ENCODE measurements at places on chromosomes 6 and 20.

GRCh38 chr20:10961651-10962288, 288.0 kb upstream of the JAG1 start:
- DNase-seq: no peak

GRCh38 chr6:22471746-22472145, 97.6 kb upstream of the HDGFL1 start:
- no peak for DNase-seq

- DNase-seq: no peak
These were observed 274.9 kb downstream of the CDH26 start for GRCh38 chr20:60233018-60233630.

DNA sequence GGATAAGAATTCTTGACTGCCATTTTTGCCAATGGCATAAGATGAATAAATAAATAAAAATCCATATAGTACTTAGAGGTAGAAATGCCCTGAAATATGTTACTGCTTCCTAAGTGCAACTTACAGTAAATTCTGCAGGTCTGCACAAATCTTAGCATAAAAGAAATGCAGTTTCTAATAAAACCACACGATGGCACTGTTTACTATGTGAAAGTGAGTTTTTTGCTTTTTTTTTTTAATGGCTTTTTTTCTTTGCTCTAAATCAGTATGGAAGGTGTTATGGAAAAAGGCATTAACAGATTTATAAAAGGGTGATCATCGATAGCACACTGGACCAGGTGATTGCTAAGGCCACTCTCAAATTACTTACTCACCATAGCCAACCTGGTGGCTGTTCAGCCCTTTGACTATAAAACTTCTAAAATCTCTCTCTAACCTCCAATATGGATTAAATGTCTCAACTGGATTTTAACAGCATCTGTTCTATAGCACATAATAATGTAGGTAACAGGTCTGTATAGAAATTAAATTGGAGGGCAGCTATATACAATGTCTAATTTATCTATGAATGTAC, 45.8 kb downstream of the AHI1 start:
- DNase-seq: peak; percentile 39

GRCh38 chr6:76684875-76685274, 612.4 kb upstream of the IMPG1 start:
- no peak for DNase-seq

DNA sequence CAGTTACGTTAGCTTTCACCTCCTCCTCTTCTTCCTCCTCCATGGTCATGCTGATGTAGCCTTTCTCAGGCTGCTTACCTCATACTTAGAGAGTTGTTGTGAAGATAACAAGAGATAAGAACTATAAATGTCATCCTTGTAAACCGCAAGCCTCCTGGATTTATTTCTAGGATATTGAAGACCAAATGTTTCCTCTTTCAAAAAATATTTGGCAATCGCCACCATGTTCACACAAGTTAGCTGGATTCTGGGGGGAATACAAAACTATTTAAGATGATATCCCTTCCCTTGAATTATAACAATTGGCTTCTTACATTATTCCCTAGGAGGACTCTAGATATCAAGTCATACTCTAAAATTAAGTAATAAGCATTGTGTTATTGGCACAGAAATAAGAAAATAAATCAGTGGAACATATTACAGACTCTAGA, 99.8 kb upstream of the PLEKHG1 start:
- no peak for DNase-seq

GRCh38 chr20:40868551-40869217, 159.9 kb upstream of the TOP1 start:
- DNase-seq: peak; percentile 33

GRCh38 chr20:49479785-49480184, 2.7 kb downstream of the KCNB1 start:
- DNase-seq: no peak

GRCh38 chr20:45959956-45960630, 11.9 kb downstream of the ZNF335 start:
- DNase-seq: no peak

DNA sequence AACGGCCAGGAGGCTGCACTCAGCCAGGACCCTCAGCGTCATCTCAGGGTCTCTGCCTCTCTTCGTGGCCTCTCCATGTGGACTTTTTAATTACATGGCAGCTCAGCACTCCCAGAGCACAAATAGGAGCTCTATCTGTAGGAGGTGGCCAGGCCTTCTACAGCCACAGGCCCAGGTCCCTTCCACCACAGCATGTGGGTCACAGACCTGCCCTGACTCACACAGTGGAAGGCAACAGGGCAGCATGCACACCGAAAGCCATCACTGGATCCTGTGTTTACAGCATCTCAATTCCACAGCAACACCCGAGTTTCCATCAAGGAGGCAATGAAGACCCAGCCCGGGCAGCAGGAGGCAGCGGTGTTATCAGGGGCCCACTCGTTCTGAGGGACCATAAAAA, 65.8 kb upstream of the CD93 start:
- DNase-seq: no peak

DNA sequence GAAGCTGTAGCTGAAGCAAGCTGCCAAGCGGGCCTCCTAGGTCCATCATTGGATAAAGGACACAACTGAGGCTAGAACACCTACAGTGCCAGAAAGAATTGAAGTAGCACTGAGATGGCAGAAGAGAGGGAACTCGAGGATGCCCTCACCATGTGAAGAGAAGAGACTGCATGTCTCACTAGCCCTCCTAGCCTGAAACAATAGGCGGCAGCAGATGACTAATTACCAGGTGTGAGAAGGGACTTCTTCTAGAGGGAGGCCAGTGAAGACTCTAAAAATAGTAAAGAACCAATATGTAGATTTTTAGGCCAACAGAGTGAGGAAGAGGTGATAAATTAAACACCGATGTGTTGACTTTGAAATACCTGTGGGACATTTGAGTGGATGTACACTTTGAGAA, 50.3 kb downstream of the LGSN start:
- no peak for DNase-seq

GRCh38 chr6:160358225-160359119, 10.3 kb downstream of the SLC22A3 start:
- no peak for DNase-seq

- DNase-seq: peak; percentile 63
These were observed 21.4 kb upstream of the TRAM2 start for GRCh38 chr6:52598123-52598823.

- no peak for DNase-seq
These were observed 6.0 kb downstream of the HLA-B start for GRCh38 chr6:31351033-31351380.

DNA sequence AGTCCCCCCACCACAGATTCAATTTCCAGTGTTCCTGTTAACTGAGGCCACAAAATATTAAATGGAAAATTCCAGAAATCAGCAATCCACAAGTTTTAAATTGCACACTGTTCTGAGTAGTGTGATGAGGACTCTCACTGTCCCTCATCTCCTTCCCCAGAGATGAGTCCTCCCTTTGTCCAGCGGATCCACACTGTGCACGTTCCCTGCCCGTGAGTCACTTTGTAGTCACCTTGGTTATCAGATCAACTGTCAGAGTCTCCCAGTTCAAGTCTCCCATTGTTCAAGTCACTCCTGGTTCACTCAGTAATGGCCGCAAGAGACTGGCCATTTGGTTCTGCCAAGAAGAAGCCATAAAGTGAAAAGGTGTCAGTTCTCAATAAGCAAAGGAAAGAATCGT, 168.6 kb upstream of the AFDN start:
- no peak for DNase-seq

DNA sequence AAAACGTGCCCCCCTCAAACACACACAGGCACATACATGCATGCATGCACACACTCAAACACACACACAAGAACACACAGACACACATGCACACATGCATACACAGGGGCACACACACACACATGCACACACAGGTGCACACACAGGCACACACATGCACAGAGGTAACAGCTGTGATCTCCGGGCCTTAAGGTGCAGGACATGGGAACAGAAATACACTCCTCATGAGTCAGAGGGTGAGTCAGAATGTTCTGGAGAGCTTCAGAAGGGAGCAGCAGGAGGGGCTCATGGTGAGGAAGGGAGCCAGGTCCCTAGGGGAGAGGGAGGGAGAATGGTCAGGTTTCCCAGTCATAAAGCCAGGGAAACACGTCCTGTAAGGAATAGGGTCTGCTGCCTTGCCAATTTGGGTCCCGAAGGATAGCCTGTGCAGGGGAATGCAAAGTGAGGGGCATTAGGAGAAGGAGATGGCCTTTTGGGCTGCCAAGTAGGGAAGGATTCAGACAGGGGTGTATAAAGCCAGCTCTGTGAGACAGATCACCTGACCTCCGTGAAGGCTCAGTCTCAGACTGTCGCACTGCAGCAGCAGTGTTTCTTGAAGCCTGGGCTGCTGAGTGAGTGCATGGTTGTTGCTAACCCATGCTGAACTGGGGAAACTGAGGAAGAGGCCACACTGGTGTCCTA, 123.9 kb downstream of the MAFB start:
- peak; percentile 52 for DNase-seq

All from fibroblast of skin of left quadriceps (primary cell).